ENCODE measurements at places on chromosomes 1 and 21. TPM values are rescaled to one million over a fixed set of nuclear protein-coding genes. Genes with fewer than 3 reads are reported as not detected.

- DNase-seq: no peak
Measured at GRCh38 chr1:150764617-150765101, 919 bp downstream of the CTSS start.

DNA sequence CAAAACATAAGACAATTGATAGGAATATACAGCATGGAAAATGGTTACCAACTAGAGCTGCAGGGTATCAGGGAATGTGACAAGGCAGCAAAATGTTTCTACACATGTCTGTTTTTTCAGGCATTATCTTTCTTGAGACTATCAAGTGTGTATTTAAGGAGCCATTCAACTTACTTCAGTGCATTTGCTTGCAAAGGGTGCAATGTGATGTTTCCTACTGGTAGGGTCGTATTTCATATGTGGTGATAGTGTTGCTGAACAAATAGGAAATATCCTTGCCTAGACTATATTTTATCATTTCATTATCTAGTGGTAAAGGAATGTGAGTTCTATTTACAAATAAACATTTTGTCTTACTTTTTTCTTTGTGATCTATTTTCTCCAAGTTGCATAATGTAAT lies 42.4 kb downstream of the PTPRC start:
- no peak for DNase-seq

GRCh38 chr1:74674278-74675048 lies 871 bp upstream of the ERICH3 start:
- no peak for DNase-seq

- DNase-seq: no peak
Measured at GRCh38 chr1:205172729-205173366, 38.7 kb downstream of the DSTYK start.

NRIP1 gene
- 64.6 TPM for polyA plus RNA-seq

DNA sequence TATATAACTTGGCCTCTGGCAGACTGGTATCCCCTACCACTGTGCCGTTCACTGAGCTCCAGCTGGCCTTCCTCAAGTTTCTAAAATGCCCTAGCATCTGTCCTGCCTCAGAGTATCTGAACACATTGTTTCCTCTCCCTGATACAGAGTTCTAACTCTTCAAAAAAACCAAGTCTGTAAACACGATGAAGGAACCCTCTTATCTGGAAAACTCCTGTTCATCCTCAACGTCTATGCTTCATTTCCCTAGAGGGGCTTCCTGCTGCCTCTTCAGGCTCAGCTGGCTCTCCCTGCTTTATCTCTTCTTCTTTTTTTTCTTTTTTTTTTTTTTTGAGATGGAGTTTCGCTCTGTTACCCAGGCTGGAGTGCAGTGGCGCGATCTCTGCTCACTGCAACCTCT lies 5.6 kb downstream of the BSDC1 start:
- no peak for DNase-seq

- no peak for DNase-seq
Measured at GRCh38 chr1:232431326-232431725, 198.6 kb downstream of the SIPA1L2 start.

DNA sequence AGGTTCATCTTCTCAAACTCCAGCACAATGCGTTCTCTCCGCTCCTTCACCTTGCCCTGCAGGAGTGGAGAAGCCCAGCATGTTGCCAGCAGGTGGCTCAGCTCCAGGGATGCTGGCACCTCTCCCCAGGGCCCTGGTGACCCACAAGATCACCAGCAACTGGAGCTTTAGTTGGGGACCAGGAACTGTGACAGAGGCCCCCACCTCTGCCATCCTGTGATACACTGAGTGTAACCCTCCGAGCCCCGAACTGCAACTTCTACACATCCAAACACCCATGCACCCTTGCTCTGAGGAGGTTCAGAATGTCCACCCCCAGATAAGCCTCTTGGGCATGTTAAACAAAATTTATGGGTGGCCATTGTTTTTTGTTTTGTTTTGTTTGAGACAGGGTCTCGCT lies 4.5 kb upstream of the TRIM11 start:
- no peak for DNase-seq

- peak; percentile 79 for DNase-seq
Measured at GRCh38 chr1:209692745-209693504, 11.7 kb upstream of the HSD11B1 start.

DNA sequence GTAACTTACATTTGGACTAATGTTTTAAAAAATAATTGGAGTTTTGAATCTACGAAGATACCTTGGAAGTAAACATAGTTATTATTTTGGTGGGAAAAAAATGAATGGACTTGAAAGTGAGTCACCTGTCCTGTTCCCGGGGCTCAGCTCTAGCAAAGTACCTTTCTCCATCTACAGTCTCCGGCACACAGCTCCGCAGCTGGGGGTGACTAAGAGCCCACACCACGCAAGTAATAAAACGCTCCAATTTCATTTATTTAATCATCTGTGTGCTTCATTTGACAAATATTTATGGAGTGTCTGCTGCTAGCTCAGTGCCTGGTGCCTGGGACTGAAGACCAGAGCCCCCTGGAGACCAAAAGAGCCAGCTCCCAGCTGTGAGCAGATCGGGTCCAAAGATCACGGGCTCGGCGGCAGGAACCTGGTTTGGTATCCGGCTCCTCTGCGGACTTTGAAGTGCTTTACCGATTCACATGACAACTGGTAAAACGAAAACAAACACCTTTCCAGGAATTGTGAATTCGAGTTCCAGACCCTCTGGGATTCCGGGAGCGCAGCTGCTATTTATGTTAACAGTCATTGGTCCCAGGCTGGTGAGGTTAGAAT lies 1.7 kb upstream of the RIPK4 start:
- DNase-seq: no peak

- DNase-seq: peak; percentile 74
Measured at GRCh38 chr1:111739194-111739924, at the start of gene INKA2. TSS of gene INKA2 (minus strand) at chr1:111739395. CDS start at chr1:111739242, 153 bp downstream.

HOOK1 gene
- polyA plus RNA-seq: 83.2 TPM

CELA2A gene
- 0.70 TPM for polyA plus RNA-seq

GRCh38 chr1:62435231-62436038 lies 1.4 kb upstream of the USP1 start:
- no peak for DNase-seq

- DNase-seq: no peak
Measured at GRCh38 chr1:41020109-41020576, 1.4 kb downstream of the SLFNL1 start.

ATP1A4 gene
- 0.15 TPM for polyA plus RNA-seq

DNA sequence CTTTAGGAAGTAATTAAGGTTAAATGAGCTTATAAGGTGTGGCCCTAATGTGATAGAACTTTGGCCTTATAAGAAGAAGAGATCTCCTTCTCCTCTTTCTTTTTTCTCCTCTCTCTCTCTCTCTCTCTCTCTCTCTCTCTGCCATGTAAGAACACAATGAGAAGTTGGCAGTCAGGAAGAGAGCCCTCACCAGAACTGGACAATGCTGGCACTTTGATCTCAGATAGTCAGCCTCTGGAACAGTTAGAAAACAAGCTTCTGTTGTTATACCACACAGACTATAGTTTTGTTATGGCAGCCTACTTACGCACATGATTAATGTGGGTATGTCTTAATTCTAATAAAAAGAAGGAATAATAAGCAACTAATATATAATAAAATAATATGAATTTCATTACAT lies 444.2 kb upstream of the LRRC7 start:
- no peak for DNase-seq

LAPTM5 gene
- 12.7 TPM for polyA plus RNA-seq

LORICRIN gene
- polyA plus RNA-seq: not detected

GRCh38 chr1:173886746-173887611 lies 18.8 kb downstream of the ZBTB37 start:
- no peak for DNase-seq

GRCh38 chr1:201460814-201461644 lies 8.0 kb downstream of the PHLDA3 start:
- no peak for DNase-seq

- no peak for DNase-seq
Measured at GRCh38 chr1:6165441-6165985, 14.6 kb downstream of the CHD5 start.

S100A7A gene
- not detected for polyA plus RNA-seq

DNA sequence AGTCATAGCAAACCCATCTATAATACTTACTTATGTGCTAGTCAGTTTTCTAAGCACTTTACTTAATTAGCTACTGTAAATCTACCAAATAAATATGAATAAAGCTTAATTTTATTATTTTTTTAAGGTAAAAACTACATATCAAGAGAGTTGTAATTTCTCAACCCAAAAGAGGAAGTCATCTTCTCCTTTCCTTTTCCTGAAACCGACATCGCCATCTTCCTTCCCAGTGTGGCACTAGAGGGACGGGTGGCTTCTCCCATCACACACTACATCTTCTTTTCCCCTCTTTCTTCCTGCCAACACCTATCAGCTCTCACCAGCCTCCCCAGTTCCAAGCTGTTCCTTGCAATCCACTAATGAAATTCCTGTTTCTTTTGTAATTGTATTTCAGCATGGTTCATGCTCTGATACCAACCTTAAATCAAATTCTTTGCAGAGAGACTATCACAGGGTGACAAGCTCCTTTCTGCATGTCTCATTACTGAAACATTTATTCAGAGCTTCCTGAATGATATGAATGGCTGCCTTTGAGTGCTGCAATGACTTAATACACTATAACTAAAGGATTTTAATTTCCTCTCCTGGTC lies 251.6 kb upstream of the FAM78B start:
- no peak for DNase-seq

KRTAP13-2 gene
- not detected for polyA plus RNA-seq

GRCh38 chr1:114691061-114691460 lies 4.3 kb downstream of the AMPD1 start:
- DNase-seq: no peak

- DNase-seq: no peak
Measured at GRCh38 chr1:76410499-76410898, 336.0 kb downstream of the ST6GALNAC3 start.

DNA sequence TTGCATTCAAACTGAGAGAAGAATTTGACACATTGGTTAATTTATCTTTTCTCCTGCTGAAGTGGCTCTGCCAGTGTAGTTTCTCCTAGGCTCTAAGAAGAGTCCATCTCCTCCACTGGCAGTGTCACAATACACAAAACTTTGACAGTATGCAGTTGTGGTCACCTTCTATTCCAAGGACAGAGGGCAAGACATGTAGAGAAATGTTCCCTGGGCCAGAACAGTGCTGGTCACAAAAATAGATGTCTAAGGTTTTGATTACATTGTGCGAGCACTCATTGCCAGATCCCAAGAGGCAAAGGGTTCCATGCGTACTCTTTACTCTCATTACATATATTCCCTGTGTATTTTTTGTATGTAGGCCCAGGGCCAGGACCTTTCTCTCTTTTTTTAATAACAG lies 148.1 kb upstream of the UBE2U start:
- DNase-seq: no peak

GRCh38 chr1:87826681-87827251 lies 498.1 kb downstream of the LMO4 start:
- DNase-seq: peak; percentile 57

GBP3 gene
- polyA plus RNA-seq: 14.2 TPM

GRCh38 chr1:89809556-89809955 lies 11.3 kb upstream of the LRRC8D start:
- no peak for DNase-seq

FMOD gene
- polyA plus RNA-seq: 46.4 TPM

DNA sequence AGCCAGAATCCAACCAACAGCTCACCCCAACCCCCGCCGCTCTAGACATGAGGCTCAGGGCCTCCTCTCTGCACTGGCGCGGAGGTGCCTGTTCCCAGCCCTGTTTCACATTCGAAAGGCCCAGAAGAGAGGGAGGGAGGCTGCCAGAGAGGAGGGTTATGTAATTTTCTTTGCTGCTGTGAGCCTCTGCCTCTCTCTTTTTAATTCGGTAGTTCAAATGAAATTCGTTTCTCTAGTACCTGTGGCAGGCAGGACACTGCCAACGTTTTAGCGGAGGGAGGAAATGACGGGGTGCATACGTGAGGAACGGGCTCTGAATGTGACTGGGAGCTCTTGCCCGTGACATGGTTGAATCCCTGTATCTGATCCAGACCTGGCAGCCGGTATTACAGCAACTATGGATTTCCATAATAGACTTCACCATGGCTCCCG lies 9.4 kb downstream of the PRDM16 start:
- no peak for DNase-seq

- DNase-seq: no peak
Measured at GRCh38 chr1:35539824-35540261, 17.4 kb downstream of the KIAA0319L start.

- no peak for DNase-seq
Measured at GRCh38 chr1:178808529-178808928, 62.3 kb downstream of the ANGPTL1 start.

- no peak for DNase-seq
Measured at GRCh38 chr21:36756527-36756926, 57.6 kb downstream of the SIM2 start.

GRCh38 chr1:205293350-205294074 lies 28.0 kb downstream of the NUAK2 start:
- DNase-seq: no peak

DNA sequence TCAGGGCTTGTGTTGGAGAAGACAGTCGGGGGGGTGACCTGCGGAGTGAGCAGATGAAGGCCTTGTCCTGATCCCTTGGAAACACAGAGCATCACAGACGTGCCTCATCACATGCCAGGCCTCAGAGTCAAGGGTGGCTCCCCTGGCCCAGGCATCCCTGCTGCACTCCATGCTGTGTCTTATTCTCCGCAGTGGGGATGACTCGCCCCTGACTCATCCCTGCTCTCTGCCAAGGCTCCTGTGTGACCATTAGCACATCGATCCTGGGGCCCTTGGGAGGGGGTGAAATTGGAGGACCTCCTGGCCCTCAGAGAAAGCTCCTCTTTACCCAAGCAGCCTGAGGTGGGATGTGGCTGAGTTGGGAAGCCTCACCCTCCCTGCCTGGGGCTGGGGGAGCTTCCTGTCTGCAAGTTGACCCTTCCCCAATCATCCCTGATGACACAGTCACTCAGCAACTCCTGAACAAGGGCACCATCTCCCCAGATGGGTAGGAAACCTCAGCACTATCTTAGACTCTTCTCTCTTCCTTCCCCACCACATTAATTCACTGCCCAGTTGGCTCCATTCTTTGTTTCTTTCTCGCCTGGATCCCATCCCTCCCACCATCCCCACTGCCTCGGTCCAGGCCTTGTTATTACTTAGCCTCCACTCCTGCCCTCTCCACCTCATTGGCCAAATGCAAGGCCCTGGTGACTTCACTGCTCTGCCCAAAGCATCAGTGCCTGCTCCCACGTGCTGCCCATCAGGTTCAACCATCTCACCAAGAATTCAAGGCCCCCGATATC lies 74.6 kb downstream of the CAMK2N1 start:
- no peak for DNase-seq

ATXN7L2 gene
- 10.4 TPM for polyA plus RNA-seq

DNA sequence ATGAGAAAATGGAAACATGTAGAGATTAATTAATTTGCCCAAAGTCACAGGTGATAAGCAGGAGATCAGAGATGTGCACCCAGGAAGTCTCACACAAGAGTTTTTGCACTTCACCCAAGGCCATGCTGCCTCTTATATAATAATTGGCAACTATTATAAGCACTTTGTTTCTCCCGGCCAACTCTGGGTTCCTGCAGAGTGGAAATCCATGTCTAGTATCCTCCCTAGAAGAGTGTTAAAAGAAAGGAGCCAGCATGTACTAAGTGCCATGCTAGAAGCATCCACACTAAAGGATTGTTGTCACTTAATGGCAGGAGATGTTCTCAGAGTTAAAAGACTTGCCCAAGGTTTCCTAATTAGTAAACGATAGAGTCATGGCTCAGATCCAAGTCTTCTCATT lies 470.3 kb downstream of the OMA1 start:
- DNase-seq: no peak

KAZN gene
- 35.2 TPM for polyA plus RNA-seq

GRCh38 chr1:33358795-33359503 lies 38.1 kb upstream of the A3GALT2 start:
- DNase-seq: no peak

FCRL3 gene
- polyA plus RNA-seq: not detected

- DNase-seq: no peak
Measured at GRCh38 chr1:195697130-195697529, 911.1 kb downstream of the KCNT2 start.

- DNase-seq: no peak
Measured at GRCh38 chr1:226004396-226004795, 5.3 kb upstream of the SDE2 start.

USH2A gene
- polyA plus RNA-seq: 0.38 TPM

All from left kidney (tissue), 8 donors.